ENCODE measurements at places on chromosomes 11 and 22.

DNA sequence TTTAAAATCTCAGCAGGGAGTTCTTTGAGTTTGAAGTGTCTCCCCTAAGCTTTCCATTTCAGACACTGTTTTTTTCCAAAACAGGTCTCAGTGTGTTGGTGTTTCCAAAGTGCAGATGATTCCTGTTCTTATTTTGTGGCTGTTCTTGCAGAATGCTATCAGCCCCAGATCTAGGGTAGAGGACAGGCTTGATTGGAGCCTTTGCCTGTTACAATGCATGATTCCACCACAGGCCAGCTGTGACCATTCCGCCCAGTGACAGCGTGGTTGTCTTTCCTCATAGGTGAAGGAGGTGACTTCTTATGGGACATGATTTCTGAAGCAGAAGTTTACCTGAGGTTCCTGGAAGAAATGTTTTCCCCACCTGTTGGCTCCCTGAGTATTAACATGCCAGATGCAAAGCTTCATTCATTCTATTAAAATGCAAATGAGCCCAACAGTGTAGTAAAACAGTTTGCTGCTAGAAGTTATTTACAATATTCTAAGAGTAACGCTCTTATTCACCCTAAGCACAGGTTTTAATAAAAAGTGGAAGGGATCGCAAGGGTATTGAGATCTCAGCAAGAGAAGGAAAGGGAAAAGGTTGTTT is 36.9 kb upstream of the BIRC3 start:
- DNase-seq, result no peak

DNA sequence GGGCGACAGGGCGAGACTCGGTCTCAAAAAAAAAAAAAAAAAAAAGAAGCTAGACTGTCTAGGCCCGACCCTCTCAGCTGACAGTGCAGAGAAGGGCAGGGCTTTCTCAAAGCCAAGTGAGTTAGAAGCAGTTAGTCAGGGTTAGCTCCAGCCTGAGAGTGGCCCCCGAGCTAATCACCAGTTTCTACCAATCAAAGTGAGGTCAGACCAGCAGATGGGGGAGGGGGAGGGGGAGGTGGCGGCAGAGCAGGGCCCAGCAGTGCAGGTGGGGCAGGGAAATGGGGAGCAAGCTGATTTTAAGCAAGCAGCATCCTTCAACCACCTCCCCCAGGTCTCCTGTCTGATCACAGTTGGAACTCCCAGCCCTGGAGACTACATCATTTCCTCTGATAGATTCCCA is 55.3 kb upstream of the PRR5 start:
- no peak for DNase-seq

GRCh38 chr11:73402834-73403185 is 26.6 kb downstream of the RELT start:
- no peak for DNase-seq

GRCh38 chr22:21044931-21045584 is 688 bp upstream of the LRRC74B start:
- no peak for DNase-seq

DNA sequence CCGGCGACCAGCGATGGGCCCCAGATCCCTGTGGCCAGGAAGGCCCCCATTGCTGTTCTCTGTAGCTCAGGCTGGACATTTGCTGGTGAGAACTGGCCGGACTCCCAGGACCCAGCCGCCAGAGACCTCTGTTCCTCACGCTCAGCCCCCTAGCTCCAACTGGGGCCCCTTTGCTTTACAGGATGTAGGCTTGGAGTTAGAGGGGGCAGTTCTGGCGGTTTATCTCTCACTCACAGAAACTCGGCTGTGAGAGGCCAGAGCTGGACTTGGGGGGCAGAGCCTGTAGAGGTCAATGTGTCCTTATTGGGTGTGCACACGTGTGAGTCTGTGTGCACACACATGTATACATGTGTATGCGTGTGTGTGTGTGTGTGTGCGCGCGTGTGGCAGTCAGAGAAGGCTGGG is 502 bp downstream of the SMIM38 start:
- DNase-seq, result no peak

- DNase-seq, result no peak
Observed at GRCh38 chr11:44978274-44978960, 27.7 kb upstream of the TP53I11 start.

- DNase-seq, result no peak
Observed at GRCh38 chr11:70027451-70027850, 50.7 kb upstream of the ANO1 start.

GRCh38 chr11:66891851-66892660 is 35.2 kb downstream of the LRFN4 start:
- no peak for DNase-seq

- no peak for DNase-seq
Observed at GRCh38 chr22:44855855-44856254, 103.5 kb downstream of the ARHGAP8 start.

- DNase-seq, result no peak
Observed at GRCh38 chr11:7899418-7899817, 31.6 kb downstream of the OR10A6 start.

DNA sequence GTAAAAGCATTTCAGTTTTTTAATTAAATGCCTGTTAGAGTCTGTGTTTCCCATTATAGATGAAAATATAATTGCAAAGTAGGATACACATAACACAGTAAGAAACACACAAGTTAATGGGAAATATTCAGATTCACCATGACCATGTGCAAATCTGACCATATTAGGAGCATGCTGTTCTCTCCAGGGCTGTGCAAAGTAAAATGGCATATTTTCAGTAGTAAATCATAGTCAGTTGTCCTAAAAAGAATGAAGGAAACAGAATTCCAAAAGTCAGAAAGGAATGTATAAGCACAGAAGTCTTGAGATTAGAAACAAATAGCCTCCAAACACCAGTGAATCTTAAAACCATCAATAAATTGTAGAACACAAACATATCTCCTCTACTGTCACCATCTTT is 44.4 kb downstream of the CNTN5 start:
- no peak for DNase-seq

DNA sequence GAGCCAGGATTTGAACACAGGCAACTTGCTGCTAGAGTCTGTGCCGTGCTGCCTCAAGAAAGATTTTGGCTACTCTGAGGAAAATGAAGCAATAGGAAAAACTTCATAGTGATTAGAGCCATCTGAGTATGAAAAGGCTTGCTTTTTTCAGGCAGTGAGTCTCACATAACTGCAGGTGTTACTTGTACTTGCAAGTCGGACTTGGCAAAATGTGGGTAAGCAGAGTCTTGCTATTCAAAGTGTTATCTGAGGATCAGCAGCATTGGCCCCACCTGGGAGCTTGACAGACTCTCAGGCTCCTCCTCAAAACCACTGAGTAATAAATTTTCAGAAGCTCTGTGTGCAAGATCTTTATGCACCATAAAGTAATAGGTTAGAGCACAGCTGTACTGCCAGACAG is 18.1 kb downstream of the RNF141 start:
- DNase-seq, result no peak
